ENCODE measurements at places on chromosomes 6 and 20. TPM values are rescaled to one million over a fixed set of nuclear protein-coding genes. Genes with fewer than 3 reads are reported as not detected.

The IL17A gene
- total RNA-seq = 2.8 TPM

The IRF4 gene
- 554 TPM for total RNA-seq

The PROKR2 gene
- not detected for total RNA-seq

The KCNK17 gene
- total RNA-seq = not detected

The NXT1 gene
- total RNA-seq = 45.7 TPM

The B3GAT2 gene
- not detected for total RNA-seq

The DDO gene
- total RNA-seq = not detected

The RNF182 gene
- not detected for total RNA-seq

The GPLD1 gene
- 0.82 TPM for total RNA-seq

The MRPS18B gene
- 109 TPM for total RNA-seq

The DZANK1 gene
- total RNA-seq = 3.1 TPM

The SEMG1 gene
- not detected for total RNA-seq

The TRIM10 gene
- 0.39 TPM for total RNA-seq

The RPS6KA2 gene
- total RNA-seq = 28.1 TPM

The ALDH8A1 gene
- total RNA-seq = 5.6 TPM

The PRSS16 gene
- 5.6 TPM for total RNA-seq

The PTCRA gene
- total RNA-seq = not detected

The MAP7 gene
- total RNA-seq = 1.3 TPM

The VWA7 gene
- total RNA-seq = 3.3 TPM

The IPCEF1 gene
- total RNA-seq = 17.6 TPM

The BEND3 gene
- total RNA-seq = 2.4 TPM

The IMPG1 gene
- not detected for total RNA-seq

The IYD gene
- not detected for total RNA-seq

The LY6G6C gene
- total RNA-seq = 0.25 TPM

The PGBD1 gene
- total RNA-seq = 5.9 TPM

The IL20RA gene
- total RNA-seq = not detected

The PTPRT gene
- total RNA-seq = not detected

The TMEM63B gene
- total RNA-seq = 17.9 TPM

The RSPH4A gene
- total RNA-seq = 0.17 TPM

The CRISP3 gene
- not detected for total RNA-seq

The CENPW gene
- 41.2 TPM for total RNA-seq

The ERVFRD-1 gene
- not detected for total RNA-seq

The BTBD3 gene
- 4.6 TPM for total RNA-seq

The AGPAT4 gene
- total RNA-seq = 8.0 TPM

The DSP gene
- 0.32 TPM for total RNA-seq

The BCAS1 gene
- total RNA-seq = not detected

The MCHR2 gene
- total RNA-seq = not detected

The SNPH gene
- 7.1 TPM for total RNA-seq
